GM23248 (cell line): ENCODE measurements at places on chromosomes 4 and X. TPM values are rescaled to one million over a fixed set of nuclear protein-coding genes. Genes with fewer than 3 reads are reported as not detected.

DNA sequence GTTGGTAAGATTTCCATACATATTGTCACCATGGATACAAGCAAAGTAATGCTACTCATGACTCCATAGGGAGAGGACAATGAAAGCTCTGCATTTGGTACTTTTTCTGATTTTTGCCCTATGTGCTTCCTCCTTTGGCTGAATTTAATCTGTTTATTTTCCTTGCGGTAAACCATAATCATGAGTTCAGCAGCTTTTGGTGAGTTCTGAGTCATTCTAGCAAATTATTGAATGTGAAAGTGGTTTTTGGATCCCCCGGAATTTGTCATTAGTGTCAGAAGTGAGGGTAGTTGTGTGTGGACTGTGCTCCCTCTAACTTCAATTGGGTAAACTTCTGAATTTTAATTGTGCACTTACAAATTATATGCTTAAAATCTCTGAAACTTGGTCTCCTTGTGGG, 170.3 kb downstream of the MOSPD2 start:
- DNase-seq, result no peak

The GLOD5 gene
- polyA plus RNA-seq, result not detected in 2 replicates

GRCh38 chrX:9033179-9033578, 748 bp downstream of the FAM9B start:
- DNase-seq, result no peak

DNA sequence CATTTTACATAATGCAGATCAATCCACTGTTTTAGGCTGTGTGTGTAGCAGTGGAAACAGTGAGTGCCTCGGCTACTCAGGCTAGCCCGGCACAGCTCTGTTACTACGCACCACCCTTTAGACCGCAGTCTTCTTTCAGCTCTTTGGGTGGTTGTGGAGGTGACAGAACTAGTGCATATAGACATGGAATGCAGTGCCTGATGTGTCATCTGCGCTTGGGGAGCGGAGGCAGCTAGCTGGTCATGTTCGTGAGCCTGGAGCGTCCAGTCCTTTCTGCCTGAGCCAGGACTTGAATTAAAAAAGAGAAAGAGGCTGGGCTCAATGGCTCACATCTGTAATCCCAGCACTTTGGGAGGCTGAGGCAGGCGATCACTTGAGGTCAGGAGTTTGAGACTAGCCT, 4.8 kb downstream of the TBC1D14 start:
- DNase-seq, result no peak

DNA sequence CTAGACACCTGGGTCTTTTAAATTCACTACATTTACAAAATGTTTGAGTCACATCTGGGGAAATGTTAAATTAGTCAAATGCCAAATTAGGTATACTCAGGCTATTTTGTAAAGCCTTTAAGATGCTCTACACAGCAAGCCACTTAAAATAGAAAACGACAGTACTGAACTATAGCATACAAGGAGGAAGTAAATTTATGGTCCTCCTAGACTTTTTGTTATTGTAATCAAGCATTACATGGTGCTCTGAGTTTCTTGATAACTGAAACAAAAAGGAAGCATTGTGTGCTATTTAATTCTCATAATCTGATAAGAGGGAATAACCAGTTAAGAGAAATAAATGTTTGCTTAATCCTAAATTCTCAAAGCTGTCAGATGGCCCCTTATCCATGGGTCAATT, 46.2 kb downstream of the SLC9A7 start:
- no peak for DNase-seq

DNA sequence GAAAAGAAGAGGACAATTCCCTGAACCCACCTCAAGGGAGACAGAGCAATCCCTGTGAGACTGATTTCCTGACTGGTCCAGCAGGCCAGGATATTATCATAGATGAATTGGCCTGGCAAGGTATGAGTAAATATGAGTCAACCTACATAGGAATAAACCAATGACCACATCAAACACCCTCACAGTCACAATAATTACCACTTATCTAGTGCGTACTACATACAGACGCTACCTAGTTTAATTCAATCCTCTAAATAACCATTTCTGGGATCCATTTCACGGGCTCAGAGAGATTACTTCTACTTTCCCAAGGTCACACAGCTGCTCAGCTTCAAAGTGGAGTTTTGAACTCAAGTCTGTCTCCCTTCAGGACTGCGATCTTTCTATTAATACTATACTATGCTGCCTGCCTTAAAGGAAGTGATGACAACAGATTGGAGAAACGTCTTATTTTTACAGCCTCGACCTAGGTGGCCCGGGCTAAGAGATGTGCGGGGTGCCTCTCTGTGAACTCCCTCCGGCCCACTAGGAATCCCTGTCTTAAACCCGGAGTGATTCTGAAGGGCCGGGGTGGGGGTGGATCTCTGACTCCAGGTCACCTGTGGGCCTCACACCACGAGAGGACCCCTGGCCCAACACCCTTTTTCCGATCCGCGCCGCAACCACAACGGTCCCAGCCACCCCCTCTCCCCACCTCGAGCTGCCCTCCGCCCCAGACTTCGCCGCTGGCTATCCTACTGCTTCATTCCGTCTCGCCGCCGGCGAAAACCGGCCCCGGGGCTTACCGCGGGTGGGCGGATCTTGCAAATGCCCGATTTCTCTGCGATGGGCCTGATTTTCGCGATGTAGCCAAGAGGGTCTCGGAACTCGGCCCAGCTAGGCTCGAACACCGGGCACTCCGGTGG, 800 bp downstream of the KDM5C start:
- DNase-seq, result peak; percentile 79

DNA sequence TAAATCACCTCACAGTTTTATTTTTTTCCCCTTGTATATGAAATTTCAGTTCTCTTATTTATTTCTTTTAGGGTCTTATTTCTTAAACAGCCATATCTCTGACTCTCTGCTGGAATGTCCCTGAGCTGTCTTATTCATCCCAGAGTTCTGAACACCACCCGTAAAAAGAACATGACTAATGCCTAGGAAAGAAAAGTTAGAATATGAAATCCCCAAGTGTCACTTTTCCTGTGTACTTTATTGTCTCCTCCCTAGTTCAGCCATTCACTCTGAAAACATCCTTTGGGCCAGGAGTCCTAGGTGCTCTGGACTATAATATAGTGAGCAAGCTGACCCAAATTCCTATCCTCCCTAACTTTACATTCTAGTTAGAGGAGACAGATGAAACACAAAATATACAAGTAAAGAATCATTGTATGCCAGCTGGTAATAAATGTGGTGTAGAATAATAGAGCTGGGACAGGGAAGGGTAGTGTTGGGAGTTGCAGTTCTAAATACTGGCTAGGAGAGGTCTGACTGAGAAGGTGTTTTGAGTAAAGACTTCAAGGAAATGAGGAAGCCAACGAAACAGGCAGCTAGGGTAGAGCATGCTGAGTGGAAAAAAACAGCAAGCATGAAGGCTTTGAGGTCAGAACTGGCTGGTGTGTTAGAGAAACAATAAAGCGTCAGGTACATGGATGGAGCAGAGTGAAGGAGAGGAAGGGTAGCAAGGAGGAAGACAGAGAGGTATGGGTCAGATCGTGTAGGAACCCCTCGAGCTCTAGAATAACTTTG, 40.6 kb upstream of the FTHL17 start:
- DNase-seq, result no peak

DNA sequence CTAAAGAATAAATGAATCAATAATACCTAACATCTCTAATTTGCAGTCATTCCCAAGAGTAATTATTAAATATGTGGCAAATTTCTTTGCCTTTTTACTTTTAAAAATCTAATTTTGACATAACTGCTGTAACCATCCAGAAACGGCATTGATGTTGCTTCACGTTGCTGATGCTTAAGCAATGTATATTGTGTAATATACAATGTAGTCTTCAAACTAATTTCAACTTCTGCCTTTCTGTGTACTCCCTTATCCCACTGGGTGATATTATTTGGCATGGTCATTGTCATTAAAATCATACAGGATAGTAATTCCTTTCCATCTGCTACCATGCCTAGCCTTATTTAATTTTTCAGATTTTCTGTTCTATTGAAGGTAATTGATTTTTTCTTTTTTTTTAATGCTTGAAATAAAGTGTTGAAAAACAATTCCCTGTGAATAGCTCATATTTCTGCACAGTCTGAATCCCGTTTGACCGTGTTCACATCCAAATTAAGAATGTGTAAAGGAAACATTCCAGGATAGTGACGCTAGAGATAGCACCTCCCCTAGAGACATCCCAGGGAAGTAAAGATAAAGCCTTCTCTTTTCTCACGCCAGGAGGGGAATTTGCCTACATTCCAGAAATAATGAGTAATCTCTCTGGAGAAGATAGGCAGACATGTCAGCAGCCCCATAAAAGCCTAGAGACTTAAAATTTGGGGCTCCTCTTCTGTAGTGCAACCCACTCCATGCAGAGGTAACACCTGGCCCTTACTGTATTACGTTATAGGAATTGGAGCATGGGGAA, 8.6 kb downstream of the FAM200B start:
- DNase-seq, result peak; percentile 92
